ENCODE measurements at places on chromosomes 12 and 14.

- no peaks in the 10 kb centered on the region for H3K4me1 ChIP-seq
- no peaks in the 10 kb centered on the region for H3K36me3 ChIP-seq
Observed at GRCh38 chr12:67545298-67545697, 103.2 kb upstream of the DYRK2 start.

GRCh38 chr12:11836282-11837151 is 187.0 kb downstream of the ETV6 start:
- no peaks in the 10 kb centered on the region for H3K4me1 ChIP-seq
- no peak overlapping the region for H3K27ac ChIP-seq
- no peak for DNase-seq
- no peaks in the 10 kb centered on the region for H3K27me3 ChIP-seq
- H3K36me3 ChIP-seq, result no peaks in the 10 kb centered on the region
- no peak overlapping the region for H3K4me3 ChIP-seq

GRCh38 chr14:105314287-105315200 is at the start of gene PACS2:
Gene PACS2 (plus strand): TSS chr14:105314748. CDS start chr14:105314919, 171 bp downstream.
- H3K36me3 ChIP-seq, result no peaks in the 10 kb centered on the region
- peaks cover 6% of the 10 kb centered on the region for H3K4me1 ChIP-seq
- no peak for DNase-seq
- peaks cover 1% of the 10 kb centered on the region for H3K27me3 ChIP-seq
- peak within 1 kb of the TSS; percentile 93 for H3K4me3 ChIP-seq
- H3K27ac ChIP-seq, result no peak within 1 kb of the TSS

- no peak overlapping the region for H3K4me3 ChIP-seq
- H3K27me3 ChIP-seq, result no peaks in the 10 kb centered on the region
- H3K27ac ChIP-seq, result no peak overlapping the region
- no peak for DNase-seq
- H3K36me3 ChIP-seq, result no peaks in the 10 kb centered on the region
- 0 out of 2 replicates have a peak, but pooled peaks cover 2% of the 10 kb centered on the region for H3K4me1 ChIP-seq
Observed at GRCh38 chr14:104382361-104383087, 197.0 kb upstream of the C14orf180 start.

GRCh38 chr12:80582431-80582830 is 125.0 kb upstream of the MYF6 start:
- no peak overlapping the region for H3K27ac ChIP-seq
- no peaks in the 10 kb centered on the region for H3K4me1 ChIP-seq
- no peak for DNase-seq
- no peaks in the 10 kb centered on the region for H3K36me3 ChIP-seq
- H3K4me3 ChIP-seq, result no peak overlapping the region
- H3K27me3 ChIP-seq, result no peaks in the 10 kb centered on the region

DNA sequence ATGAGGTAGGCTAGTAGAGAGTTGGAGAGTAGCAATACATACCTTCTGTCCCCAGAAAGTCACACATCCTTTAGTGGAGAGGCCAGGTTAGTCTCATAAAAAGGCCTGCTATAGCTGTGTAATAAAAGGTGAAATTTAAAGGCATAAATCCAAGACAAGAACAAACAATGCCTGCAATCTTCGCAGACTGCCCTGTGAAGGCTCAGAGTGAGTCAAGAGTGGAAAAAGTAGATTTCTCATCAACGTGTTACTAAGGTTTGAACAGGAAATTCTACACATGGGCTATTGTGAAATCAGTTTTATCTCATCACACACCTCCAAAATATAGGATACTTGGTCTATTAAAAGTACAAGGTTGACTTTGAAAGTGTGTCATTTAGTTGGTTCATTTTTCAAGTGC is at the start of gene KLRC1:
Gene KLRC1 (minus strand): TSS at position 222 of the 400 bp plus-strand sequence. CDS start 2,221 bp downstream, outside the sequence.
- H3K4me3 ChIP-seq, result no peak within 1 kb of the TSS
- H3K36me3 ChIP-seq, result no peaks in the 10 kb centered on the region
- no peak for DNase-seq
- no peaks in the 10 kb centered on the region for H3K4me1 ChIP-seq

GRCh38 chr12:115408642-115409041 is 724.7 kb upstream of the TBX3 start:
- H3K27me3 ChIP-seq, result no peaks in the 10 kb centered on the region
- H3K27ac ChIP-seq, result no peak overlapping the region
- no peak overlapping the region for H3K4me3 ChIP-seq
- peaks cover 1% of the 10 kb centered on the region for H3K4me1 ChIP-seq
- no peaks in the 10 kb centered on the region for H3K36me3 ChIP-seq
- no peak for DNase-seq

DNA sequence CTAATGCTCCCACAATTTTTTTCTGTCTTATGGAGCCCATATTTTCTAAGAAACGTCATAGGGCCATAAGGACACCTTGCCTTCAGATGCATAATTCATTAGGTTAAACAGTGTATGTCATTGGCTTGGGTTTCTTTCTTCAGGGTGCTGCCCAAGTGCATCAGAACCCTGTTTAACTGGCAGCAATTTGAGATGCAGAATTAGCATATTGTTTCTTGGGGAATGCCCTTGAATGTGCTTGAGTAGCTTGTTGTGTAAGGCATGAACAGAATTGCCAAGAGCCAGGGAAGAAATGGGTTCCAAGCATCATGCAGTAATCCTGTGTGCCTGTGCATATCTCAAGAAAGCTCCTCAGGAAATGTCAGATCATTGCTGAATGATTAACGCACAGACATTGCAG is 277.2 kb downstream of the SYT1 start:
- H3K27me3 ChIP-seq, result no peaks in the 10 kb centered on the region
- no peak overlapping the region for H3K27ac ChIP-seq
- H3K36me3 ChIP-seq, result no peaks in the 10 kb centered on the region
- H3K4me1 ChIP-seq, result no peaks in the 10 kb centered on the region
- H3K4me3 ChIP-seq, result no peak overlapping the region

GRCh38 chr12:79782172-79782900 is 91.6 kb upstream of the PAWR start:
- no peaks in the 10 kb centered on the region for H3K36me3 ChIP-seq
- no peaks in the 10 kb centered on the region for H3K27me3 ChIP-seq
- H3K4me1 ChIP-seq, result peaks cover 2% of the 10 kb centered on the region
- H3K27ac ChIP-seq, result no peak overlapping the region

DNA sequence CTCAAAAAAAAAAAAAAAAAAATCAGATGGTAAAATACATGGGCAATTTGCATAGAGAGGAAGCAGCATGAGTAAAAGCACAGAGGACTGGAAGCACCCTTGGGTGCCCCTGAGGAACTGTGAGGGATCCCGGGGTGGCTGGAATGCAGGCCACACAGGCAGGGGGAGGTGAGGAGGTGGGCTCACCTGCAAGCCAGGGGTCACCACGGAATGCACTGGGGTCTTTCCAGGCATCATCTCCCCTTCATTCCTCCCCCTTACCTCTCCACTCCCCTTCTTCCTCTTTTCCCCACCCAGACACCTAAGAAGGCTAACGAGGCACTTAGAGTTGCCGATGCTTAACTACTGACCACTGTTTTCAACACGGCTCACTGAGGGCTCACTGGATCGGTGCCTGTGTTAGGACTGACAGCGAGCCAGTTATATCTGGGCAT is 14.4 kb upstream of the HIP1R start:
- no peak overlapping the region for H3K27ac ChIP-seq
- no peaks in the 10 kb centered on the region for H3K27me3 ChIP-seq
- DNase-seq, result no peak
- no peaks in the 10 kb centered on the region for H3K4me1 ChIP-seq
- no peak overlapping the region for H3K4me3 ChIP-seq
- H3K36me3 ChIP-seq, result no peaks in the 10 kb centered on the region

- H3K4me3 ChIP-seq, result no peak overlapping the region
- H3K36me3 ChIP-seq, result no peaks in the 10 kb centered on the region
Observed at GRCh38 chr12:25830456-25830855, 128.0 kb upstream of the RASSF8 start.

DNA sequence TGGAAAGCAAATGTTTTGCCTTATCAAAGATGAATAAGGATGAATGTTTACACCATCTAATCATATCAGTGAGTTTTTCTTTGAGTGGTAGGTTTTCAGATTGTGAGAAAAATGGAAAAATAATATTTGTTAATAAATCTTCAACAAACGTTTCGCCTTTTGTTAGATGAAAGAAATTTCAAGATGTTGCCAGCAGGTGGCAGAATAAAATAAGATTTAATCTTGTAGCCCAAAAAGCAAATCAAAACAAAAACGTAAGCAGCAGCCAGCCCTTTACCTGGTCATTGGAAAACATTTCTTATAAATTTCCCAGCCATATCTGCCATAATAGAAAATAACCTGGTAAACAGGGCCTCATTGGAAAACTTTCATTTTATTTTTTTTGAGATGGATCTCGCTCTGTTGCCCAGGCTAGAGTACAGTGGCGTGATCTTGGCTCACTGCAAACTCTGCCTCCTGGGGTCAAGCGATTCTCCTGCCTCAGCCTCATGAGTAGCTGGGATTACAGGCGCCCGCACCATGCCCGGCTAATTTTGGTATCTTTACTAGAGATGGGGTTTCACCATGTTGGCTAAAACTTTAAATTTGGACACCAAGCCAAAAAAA is 15.4 kb upstream of the TMEM120B start:
- DNase-seq, result no peak
- H3K27me3 ChIP-seq, result no peaks in the 10 kb centered on the region
- no peaks in the 10 kb centered on the region for H3K4me1 ChIP-seq
- no peaks in the 10 kb centered on the region for H3K36me3 ChIP-seq
